ENCODE measurements at places on chromosomes 2 and 18. TPM values are rescaled to one million over a fixed set of nuclear protein-coding genes. Genes with fewer than 3 reads are reported as not detected.

Gene PROM2
- total RNA-seq: 11.5 TPM

Gene C2orf92
- 6.6 TPM for total RNA-seq

Gene CKAP2L
- total RNA-seq: 0.47 TPM

Gene SLC39A10
- 10.6 TPM for total RNA-seq

Gene CRACDL
- 5.8 TPM for total RNA-seq

Gene DYSF
- 2.0 TPM for total RNA-seq

Gene WNT10A
- not detected for total RNA-seq

Gene RAB6D
- total RNA-seq: not detected

DNA sequence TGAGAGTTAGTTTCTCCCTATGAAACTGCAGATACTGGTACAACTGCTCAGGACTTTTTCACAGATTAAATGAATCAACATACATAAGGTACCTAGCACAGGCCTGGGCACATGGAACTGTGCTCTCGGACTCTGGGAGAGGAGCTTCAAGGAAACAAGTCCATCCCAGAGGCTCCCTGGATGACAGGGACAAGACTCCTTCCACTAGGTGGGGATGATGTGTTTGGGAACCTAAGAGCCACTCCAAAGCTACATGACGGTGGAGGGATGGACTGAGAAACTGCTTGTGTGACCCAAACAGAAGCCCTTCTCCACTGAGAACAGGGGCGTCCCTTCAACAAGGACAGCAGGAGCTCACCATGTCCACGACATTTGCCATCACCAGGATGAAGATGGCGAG, 37.1 kb downstream of the CENPO start:
- H3K4me1 ChIP-seq: no peaks in the 10 kb centered on the region
- H3K27me3 ChIP-seq: no peaks in the 10 kb centered on the region
- H3K36me3 ChIP-seq: no peaks in the 10 kb centered on the region

GRCh38 chr2:102081606-102082005, 60.9 kb upstream of the IL1R1 start:
- H3K4me3 ChIP-seq: no peak overlapping the region
- no peak overlapping the region for H3K27ac ChIP-seq
- H3K36me3 ChIP-seq: no peaks in the 10 kb centered on the region
- H3K4me1 ChIP-seq: no peaks in the 10 kb centered on the region
- no peak for DNase-seq

GRCh38 chr18:62140259-62140658, 46.6 kb downstream of the PIGN start:
- no peak overlapping the region for H3K27ac ChIP-seq
- no peaks in the 10 kb centered on the region for H3K27me3 ChIP-seq
- H3K4me3 ChIP-seq: no peak overlapping the region
- no peak for DNase-seq

DNA sequence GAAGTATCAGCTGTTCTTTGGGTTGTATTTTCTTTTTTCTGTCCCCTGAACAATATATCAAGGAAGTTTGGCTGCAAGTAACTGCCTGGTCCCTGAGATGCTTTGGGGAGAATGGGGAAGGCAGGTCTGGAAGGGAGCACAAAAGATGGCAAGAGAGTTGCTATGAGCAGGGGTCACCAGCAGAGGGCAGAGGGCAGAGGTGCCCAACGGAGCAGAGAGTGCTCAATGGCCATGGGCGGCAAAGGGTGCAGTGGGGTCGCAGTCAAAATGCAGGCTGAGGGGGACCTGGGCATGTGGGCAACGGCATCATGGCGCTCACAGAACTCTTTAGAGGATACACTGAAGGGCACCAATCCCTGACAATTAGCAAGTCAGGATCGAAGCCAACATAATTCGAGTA, 107.7 kb upstream of the ATP8B1 start:
- H3K4me3 ChIP-seq: no peak overlapping the region
- H3K27me3 ChIP-seq: no peaks in the 10 kb centered on the region
- no peak overlapping the region for H3K27ac ChIP-seq
- H3K36me3 ChIP-seq: no peaks in the 10 kb centered on the region
- peaks cover 4% of the 10 kb centered on the region for H3K4me1 ChIP-seq

DNA sequence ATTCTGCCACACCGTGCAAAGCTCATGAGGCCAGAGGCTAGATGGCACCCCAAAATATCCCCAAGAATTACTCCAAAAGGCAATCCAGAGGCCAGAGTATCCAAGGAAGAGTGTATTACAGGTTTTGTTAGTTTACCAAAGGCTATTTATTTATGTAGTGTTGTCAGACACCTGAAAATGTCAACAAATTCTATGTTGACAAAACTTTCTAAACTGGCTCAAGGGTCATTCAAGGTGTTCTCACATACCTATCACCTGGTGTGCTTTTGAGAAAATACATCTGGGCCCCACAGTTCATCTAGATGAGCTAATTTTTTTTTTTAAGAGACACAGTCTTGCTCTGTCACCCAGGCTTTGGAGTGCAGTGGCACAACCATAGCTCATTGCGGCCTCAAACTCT, 12.4 kb upstream of the DTNB start:
- DNase-seq: no peak
- H3K27me3 ChIP-seq: no peaks in the 10 kb centered on the region
- no peaks in the 10 kb centered on the region for H3K4me1 ChIP-seq
- H3K27ac ChIP-seq: no peak overlapping the region
- H3K36me3 ChIP-seq: no peaks in the 10 kb centered on the region

- DNase-seq: peak; percentile 76
- peak within 1 kb of the TSS; percentile 76 for H3K27ac ChIP-seq
- H3K27me3 ChIP-seq: no peaks in the 10 kb centered on the region
- peaks cover 51% of the 10 kb centered on the region for H3K4me1 ChIP-seq
- H3K36me3 ChIP-seq: no peaks in the 10 kb centered on the region
These were observed at the start of gene TUBA4B for GRCh38 chr2:219252900-219253752. Gene TUBA4B, plus strand, starts transcription at chr2:219253243. Its CDS starts 165 bp downstream, at chr2:219253408.

- H3K4me1 ChIP-seq: no peaks in the 10 kb centered on the region
- no peak overlapping the region for H3K27ac ChIP-seq
- DNase-seq: no peak
- H3K27me3 ChIP-seq: no peaks in the 10 kb centered on the region
- no peaks in the 10 kb centered on the region for H3K36me3 ChIP-seq
These were observed 80.9 kb downstream of the ASAP2 start for GRCh38 chr2:9287400-9288045.

DNA sequence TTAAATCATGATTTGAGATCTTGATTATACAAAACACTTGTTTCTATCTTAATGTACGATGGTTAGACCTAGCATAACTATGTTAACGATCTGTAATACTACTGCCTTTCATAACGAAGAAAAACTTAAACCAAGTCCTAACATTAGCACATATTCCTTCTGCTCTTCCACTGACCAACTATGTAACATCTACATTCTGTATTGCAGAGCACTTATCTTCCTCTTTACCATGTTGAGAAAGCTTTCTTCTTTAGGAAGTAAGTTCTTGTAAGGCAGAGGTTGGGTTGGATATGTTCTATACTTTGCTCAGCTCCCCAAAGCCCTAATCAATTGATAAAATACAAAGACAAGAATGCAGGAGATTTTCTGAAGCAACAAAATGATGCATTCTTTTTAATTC, 7.9 kb upstream of the ZNF407 start:
- no peaks in the 10 kb centered on the region for H3K36me3 ChIP-seq
- no peak overlapping the region for H3K4me3 ChIP-seq
- DNase-seq: no peak
- no peaks in the 10 kb centered on the region for H3K4me1 ChIP-seq

DNA sequence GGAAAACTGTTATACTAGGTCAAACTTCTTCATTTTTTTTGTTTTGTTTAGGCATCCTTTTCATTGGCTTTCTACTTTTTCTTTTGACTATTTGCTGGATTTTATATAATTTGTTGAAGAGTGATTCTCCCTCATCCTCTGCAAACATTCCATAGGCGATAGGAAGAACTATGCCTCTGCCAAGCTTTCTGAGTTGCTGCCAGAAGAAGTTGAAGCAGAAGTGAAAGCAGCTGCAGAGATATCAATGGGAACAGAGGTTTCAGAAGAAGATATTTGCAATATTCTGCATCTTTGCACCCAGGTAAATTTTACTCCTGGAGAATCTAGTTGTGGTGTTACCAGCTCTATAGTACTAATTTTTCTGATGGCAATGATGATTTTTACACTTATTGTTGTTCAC, 25.4 kb downstream of the NOP58 start:
- peaks cover 81% of the 10 kb centered on the region for H3K36me3 ChIP-seq
- H3K27me3 ChIP-seq: no peaks in the 10 kb centered on the region
- H3K4me1 ChIP-seq: no peaks in the 10 kb centered on the region
- H3K4me3 ChIP-seq: no peak overlapping the region

- peak; percentile 90 for DNase-seq
- peak within 1 kb of the TSS; percentile 81 for H3K27ac ChIP-seq
- H3K27me3 ChIP-seq: no peaks in the 10 kb centered on the region
- H3K36me3 ChIP-seq: no peaks in the 10 kb centered on the region
- peak within 1 kb of the TSS; percentile 62 for H3K4me3 ChIP-seq
- peaks cover 9% of the 10 kb centered on the region for H3K4me1 ChIP-seq
These were observed at the start of the genes CARF and WDR12 for GRCh38 chr2:202911512-202912341. Gene CARF, plus strand, starts transcription at chr2:202912275. Its CDS starts 29,628 bp downstream, at chr2:202941903. Gene WDR12, minus strand, starts transcription at chr2:202911673. Its CDS starts 197 bp downstream, at chr2:202911476.

DNA sequence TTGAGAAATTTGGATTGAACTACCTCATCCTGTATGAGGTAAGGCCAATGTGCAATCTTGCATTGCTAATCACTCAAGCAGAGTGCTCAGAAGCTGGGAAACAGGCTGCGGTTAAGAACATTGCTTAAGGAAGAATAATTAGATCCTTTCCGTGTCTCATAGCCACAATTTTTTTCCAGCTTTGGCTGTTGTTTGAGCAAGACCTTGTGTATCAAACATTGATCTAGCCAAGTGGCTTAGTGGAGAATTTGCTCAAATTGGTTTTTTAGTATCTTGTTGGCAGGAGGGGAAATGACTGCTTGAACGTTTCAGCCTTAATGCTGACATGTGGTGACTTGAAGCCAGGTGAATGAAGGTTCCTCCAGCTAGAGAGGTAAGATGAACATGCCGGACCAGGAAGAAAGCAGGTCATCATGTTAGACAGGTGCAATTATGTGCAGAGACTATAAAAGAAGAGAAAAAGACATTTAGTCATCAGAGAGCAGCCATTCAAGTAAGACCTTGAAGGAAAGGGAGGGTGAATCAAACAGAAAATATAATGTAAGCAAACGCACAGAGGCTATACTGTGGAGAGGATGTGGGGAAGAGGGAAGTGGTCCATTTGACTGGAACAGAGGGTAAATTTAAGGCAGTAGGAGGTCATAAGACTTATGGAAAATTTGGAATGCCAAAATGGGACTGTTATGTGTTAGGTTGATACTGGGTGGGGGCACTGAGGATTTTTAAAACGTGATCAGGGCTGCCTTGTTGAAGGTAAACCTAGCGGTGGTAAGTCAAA, 98.9 kb upstream of the CYP1B1 start:
- DNase-seq: no peak
- no peaks in the 10 kb centered on the region for H3K36me3 ChIP-seq

- no peaks in the 10 kb centered on the region for H3K36me3 ChIP-seq
- no peak overlapping the region for H3K27ac ChIP-seq
- H3K27me3 ChIP-seq: no peaks in the 10 kb centered on the region
These were observed 994.6 kb downstream of the SUCLG1 start for GRCh38 chr2:83464444-83464843.

DNA sequence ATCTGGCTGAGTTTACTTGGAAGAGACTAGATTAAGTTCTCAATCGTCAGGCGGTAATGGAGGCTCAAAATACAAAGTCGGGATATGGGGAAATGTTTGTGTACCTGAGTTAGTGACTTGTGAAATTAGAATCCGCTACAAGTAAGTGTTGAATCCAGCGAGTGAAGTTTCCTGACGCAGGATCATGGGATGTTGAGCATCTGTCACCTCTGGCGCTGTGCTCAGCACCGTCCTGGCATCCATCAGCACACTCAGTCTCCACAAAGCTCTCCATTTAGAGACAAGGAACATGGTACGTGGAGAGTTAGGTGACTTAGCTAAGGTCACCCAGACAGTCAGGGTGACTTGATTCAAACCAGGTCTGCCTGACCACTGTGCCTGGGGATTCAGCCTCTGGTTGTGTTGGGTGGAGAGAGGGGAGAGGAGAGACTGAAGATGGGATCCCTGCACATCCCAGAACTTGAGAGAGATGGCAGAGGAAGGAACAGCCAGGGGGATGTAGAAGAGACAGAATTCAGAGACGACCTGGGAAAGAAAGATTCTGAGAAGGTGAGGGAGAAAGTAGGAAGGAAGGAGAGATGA, 251.2 kb downstream of the ACKR3 start:
- DNase-seq: no peak
- no peak overlapping the region for H3K4me3 ChIP-seq
- H3K4me1 ChIP-seq: peaks cover 24% of the 10 kb centered on the region
- no peaks in the 10 kb centered on the region for H3K36me3 ChIP-seq
- no peak overlapping the region for H3K27ac ChIP-seq
- no peaks in the 10 kb centered on the region for H3K27me3 ChIP-seq

DNA sequence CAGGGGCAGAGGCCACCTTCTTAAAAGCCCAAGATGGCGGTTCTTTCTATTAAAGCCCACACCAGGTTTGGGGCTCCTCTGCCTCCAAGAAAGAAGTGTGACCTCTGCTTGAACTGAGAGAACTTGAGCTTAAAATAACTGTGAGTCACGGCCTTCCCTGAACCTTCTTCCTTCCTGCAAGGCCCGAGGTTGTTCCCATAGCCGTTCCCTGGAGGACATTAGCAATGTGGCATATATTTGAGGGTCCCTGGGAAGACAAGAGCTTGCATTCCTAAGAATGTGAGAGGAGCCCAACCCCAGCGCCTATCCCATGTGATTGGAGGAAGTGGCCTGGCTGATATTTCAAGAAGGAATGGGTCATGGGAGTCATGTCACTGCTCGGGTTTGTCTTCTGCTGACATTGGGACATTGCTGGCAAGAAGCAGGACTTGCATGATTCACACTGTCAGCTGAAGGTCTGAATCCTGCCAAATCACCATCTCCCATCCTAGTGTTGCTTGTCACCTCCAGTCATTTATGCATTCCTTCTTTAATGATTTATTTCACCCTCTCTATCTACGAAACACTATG, 168.1 kb downstream of the TRIB2 start:
- H3K27me3 ChIP-seq: no peaks in the 10 kb centered on the region
- peak; percentile 19 for DNase-seq

DNA sequence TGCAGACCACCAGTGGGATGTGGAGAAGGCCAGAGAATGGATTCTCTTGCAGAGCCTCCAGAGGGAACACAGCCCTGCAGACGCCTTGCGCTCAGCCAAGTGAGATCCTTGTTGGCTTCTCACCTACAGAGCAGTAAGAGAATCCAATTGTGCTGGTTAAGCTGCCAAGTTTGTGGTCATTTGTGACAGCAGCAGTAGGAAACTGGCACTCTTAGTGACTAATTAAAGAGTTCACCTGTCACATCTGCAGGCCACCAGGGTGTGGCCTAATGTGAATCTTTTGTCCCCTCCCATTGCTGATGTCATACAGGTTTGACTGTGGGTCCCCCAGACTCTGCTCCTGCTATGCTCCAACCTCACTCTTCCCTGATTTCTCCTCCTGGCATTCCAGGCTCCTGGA, 235.9 kb downstream of the TFCP2L1 start:
- no peaks in the 10 kb centered on the region for H3K36me3 ChIP-seq
- H3K27me3 ChIP-seq: no peaks in the 10 kb centered on the region
- no peak for DNase-seq
- H3K27ac ChIP-seq: no peak overlapping the region
- H3K4me3 ChIP-seq: no peak overlapping the region
